Activated T-cell treated with anti-CD3 and anti-CD28 coated beads, Interleukin-2, amount 50 U/mL, for 48 hours (primary cell): ENCODE measurements at places on chromosomes 12 and 14.

GRCh38 chr14:88477513-88478250 is 77.1 kb downstream of the PTPN21 start:
- DNase-seq = no peak

- no peak for DNase-seq
Observed at GRCh38 chr12:81170072-81170471, 92.2 kb downstream of the ACSS3 start.

DNA sequence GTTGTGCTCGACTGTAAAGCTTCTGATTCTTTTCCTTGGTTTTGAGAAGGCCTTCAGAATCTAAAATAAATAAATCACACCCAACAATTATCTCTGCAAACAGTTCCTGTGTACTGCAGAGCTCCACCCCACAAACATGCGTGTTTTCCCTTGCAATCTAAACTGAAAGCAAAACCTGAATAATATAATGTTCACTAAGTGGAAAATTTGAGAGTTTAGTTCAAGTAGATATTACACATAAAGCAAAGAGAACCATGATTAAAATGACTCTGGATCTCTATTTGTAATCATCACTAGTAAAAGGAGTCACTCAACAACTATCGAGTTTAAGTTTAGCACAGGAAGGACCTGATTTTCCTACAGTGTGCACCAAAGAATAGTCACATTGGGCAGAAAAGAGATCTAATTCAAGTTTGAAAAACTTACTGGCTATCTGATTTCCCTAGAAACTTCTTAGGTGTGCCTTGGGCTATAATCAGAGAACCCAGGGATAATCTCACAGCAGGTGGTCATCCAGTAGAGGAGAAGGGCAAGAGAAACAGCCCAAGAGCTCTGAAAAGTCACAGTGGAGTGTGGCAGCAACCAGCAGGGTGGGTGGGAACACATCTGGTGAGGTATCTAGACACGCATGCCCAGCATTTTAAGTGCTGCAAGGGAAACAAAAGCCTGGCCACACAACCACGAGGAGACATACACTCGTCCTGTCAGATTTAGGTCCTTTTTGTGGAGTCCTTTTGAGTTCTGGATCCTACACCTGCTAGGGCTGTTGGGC is 25.4 kb downstream of the ATG14 start:
- peak; percentile 34 for DNase-seq

GRCh38 chr12:4215229-4216186 is 58.1 kb upstream of the CCND2 start:
- peak; percentile 59 for DNase-seq

DNA sequence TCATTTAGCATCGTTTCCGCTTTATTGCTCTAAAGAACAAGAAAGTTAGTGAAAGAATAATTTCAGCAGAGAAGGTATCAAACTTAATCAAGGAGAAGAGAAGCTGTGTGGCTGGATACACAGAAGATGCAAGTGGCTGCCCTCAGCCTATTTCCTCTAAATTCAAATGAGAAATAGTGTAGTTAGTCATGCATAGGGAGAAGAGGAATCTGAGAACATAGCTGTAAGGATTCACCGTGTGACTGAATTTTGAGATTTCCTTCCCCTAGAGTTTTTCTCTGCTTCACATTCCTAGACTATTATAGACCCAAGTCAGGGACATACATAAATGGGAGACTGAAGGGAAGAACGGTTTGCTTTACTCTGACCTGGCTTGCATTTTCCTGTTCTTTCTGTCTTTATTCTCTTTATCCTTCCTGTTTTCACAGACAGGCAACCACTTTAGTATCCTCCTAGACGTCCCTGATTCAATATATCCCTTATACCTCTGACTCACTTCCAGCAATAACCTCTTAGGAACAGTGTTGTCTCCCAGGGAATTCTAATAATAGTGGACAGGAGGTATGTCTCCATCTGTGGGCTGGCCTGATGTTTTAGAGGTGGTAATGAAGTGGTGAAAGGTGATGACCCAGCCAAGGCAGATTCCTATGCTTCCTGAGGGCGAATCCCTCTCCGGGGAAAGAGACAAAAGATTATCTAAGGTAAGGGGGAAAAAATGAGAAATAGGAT is 7.0 kb downstream of the RNASE10 start:
- no peak for DNase-seq

- DNase-seq = no peak
Observed at GRCh38 chr12:32561931-32562341, 117.2 kb upstream of the DNM1L start.

DNA sequence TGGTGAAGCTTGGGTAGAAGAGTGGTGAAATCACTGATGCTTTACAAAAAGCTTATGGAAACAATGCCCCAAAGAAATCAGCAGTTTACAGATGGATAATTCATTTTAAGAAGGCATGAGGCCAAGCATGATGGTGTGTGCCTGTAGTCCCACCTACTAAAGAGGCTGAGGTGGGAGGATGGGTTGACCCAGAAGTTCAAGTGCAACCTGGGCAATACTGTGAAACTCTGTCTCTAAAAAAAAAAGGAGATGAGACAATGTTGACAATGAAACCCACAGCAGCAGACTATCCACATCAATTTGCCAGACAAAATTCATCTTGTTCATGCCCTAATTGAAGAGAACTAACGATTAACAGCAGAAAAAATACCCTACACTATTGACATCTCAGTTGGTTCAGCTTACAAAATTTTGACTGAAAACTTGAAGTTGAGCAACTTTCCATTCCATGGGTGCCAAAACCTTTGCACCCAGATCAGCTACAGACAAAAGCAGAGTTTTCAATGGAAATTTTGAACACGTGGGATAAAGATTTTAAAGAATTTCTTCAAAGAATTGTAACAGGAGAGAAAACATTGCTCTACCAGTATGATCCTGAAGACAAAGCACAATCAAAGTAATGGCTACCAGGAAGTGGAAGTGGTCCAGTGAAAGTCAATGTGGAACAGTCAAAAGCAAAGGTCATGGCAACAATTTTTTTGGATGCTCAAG is 26.7 kb downstream of the BTG1 start:
- no peak for DNase-seq

- no peak for DNase-seq
Observed at GRCh38 chr12:63224396-63224795, 73.4 kb upstream of the AVPR1A start.

- no peak for DNase-seq
Observed at GRCh38 chr12:117141097-117141898, 42.1 kb upstream of the TESC start.

GRCh38 chr12:109926016-109926415 is 25.9 kb downstream of the TCHP start:
- DNase-seq = no peak

DNA sequence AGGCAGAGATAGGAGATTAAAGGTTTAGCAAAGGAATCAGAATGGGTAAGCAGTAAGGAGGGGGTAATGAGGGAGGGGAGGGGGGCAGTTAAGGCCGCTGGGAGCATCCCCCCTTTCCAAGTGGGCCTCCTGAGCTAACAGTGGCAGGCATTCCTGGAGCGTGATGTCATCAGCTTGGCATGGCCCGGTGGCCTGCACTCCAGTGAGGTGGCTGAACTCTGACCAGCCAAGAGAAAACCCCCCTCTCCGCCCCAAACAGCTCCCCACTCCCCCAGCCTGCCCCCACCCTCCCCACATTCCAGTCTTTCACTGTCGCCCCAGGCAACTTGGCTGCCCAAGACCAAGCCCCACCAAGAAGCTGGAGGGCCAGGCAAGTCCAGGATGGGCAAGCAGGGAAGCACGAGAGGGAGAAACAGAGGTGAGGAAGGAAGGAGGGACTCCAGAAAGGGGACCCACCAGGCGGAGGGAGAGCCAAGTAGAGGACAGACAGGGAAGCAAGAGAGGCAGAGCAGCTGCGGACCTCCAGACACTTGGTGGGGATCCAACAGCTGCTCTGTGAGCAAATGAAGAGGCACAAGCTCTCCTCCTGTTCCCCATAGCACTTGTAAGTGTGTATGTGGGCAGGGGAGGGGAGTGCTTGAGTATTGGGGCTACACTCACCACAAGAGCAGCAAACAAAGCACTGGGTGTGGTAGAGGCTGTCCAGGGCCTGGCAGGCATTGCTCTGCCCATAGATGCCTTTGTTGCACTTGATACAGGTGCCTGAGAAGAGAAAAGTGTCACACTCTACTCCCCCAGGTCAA is 4.5 kb downstream of the AJUBA start:
- no peak for DNase-seq

DNA sequence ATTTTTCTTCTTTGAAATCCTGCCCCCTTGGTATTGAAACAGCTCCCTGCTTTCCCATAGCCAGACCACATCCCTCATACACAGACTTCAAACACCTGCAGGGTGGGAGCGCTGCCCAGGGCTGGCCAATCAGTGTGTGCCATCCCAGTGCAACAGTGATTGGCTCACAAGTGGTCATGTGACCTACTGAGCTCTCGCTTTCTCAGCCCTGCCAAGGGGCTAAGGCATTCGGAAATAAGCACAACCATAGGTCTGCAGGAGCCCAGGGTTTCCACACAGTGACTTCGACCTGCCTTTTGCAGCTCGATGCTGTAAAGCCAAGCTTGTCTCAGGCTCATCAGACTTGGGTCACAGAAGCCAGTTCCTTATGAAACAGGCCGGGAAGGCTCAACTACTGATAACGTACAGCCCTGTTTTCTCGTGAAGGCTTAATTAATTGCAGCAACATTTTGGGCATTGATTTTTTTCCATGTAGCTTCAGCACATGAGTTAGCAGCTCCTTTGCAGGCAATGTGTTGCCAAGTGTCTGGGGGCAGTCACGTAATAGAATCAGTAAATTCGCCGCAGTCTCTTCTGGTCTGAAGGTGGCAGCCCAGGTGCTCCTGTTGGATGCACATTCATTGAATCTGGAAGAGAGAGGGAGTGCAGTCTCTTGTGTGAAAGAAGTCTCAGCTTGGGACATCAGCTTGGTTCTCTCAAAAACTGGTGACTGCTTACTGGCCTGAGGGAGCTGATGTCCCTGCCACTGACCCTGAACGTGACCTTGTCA is 1091.8 kb downstream of the AACS start:
- DNase-seq = no peak

- peak; percentile 38 for DNase-seq
Observed at GRCh38 chr12:4908684-4909409, 858 bp upstream of the KCNA1 start.

- DNase-seq = no peak
Observed at GRCh38 chr12:46167412-46167811, 101.4 kb downstream of the SLC38A1 start.

GRCh38 chr14:44404036-44404435 is 103.0 kb downstream of the FSCB start:
- no peak for DNase-seq

DNA sequence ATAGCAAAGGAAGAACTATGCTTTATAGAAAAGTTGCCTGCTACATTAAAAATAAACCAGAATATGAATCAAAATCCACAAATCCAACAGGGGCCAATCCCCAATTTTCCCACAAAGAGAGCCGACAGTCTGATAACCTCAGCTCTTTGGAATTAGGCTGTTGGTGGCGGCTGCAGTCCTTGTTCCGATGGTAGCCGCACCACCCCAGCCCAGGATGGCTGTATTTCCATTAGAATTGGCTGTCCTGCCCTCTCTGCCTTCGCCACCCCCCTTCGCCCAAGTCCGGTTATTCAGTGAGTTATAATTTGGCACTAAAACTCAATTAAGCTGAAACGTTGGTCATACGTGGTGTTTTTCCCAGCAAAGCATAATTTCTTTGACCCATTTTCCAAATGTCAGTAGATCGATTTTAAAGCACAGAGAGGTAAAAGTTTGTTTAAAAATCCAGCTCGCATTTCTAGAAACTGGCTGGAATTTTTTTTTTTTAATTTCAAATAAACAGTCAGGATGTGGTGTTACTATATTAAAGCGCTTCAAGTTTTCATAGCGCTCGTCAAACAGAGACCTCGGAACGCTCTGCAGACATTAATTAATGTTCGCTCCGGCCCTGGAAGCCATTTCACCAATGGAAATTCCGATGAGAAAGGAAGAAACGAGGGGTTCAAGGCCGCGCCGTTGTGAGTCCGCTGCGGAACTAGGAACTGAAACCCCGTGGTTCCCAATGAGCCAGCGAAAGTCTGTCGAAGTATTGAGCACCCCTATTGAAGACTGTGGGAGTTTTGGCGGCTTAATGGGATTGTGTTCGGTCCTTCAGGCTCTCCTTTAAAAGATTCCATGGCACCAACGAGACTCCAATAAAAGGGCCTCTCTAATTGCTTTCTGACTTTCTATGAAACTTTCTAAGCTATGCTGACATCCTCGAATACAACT is 104.8 kb upstream of the DIO3 start:
- DNase-seq = no peak

GRCh38 chr12:64181430-64182291 is 40.4 kb downstream of the KICS2 start:
- DNase-seq = no peak

- DNase-seq = no peak
Observed at GRCh38 chr12:20274008-20274407, 94.3 kb upstream of the PDE3A start.

- no peak for DNase-seq
Observed at GRCh38 chr14:56351861-56352260, 227.7 kb upstream of the TMEM260 start.

GRCh38 chr14:46819117-46819516 is 167.5 kb upstream of the RPL10L start:
- DNase-seq = no peak

- DNase-seq = no peak
Observed at GRCh38 chr14:94612580-94613554, 676 bp downstream of the SERPINA3 start.

- no peak for DNase-seq
Observed at GRCh38 chr12:45648070-45648469, 81.4 kb upstream of the ARID2 start.

- no peak for DNase-seq
Observed at GRCh38 chr12:120055231-120056000, 61.1 kb downstream of the RAB35 start.

DNA sequence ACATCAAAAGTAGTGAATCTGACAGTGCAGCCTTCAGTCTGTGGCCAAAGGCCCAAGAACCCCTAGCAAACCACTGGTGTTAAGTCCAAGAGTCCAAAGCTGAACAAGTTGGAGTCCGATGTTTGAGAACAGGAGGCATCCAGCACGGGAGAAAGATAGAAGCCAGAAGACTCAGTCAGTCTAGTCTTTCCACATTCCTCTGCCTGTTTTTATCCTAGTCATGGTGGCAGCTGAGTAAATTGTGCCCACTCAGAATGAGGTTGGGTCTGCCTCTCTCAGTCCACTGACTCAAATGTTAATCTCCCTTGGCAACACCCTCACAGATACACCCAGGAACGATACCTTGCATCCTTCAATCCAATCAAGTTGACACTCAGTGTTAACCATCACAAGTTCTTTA is 1255.4 kb downstream of the LRFN5 start:
- no peak for DNase-seq

DNA sequence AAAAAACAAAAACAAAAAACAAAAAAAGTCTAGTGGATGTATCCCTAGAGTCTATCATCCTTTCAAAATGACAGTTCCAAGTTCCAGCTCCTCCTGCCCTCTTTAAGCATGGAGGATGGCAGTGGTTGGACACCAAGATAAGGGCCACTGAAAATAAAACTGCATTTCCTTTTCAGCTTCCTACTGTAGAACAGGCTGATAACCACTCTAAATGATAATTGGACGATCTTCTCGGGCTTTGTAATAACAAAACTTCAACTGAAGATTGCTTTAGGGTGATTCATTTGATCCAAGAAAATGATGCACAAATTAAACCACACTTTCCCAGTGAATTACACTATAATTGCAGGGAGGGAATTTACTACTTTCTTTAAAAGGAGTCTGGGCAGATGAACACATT is 42.2 kb upstream of the CRACR2A start:
- DNase-seq = no peak
